ENCODE measurements at places on chromosomes 13 and 19. TPM values are rescaled to one million over a fixed set of nuclear protein-coding genes. Genes with fewer than 3 reads are reported as not detected.

- no peak for DNase-seq
These were observed 1.6 kb upstream of the FCGBP start for GRCh38 chr19:39936020-39936419.

DNA sequence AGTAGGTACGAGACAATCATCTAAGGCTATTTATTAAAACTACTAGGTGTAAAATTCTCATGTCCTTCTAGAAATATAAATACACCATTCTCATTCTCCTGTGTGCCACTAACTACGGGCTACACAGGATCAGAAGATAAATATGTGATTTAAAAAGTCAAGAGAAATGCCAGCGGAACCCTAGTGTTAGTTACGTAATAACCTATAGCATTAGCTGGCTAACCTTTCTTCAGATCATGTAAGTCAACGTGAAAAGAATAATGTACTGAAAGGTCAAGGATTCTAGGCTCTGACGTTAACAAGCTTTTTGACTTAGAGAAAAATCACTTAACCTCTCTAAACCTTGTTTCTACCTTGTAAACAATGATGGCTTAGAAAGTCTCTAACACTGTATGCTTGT lies 121.8 kb downstream of the RGCC start:
- no peak for DNase-seq

DNA sequence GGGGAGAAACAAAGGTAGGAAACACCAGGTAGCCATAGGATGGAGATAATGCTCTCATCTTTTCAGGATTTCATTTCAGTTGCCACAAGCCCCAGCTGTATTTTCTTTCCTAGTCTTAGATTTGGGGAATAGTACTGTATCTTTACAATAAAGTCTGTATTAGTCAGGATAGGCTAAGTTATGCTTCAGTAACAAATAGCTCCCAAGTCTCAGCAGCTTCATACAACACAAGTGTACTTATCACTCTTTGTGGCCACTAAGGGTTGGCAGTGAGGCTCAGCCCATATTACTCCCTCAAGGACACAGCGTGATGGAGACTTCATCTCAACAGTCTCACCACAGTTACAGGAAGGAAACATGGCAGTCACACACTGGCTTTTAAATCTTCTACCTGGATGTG lies 61.4 kb downstream of the STARD13 start:
- DNase-seq: no peak

- no peak for DNase-seq
These were observed 6.8 kb downstream of the ELL start for GRCh38 chr19:18514800-18515682.

- no peak for DNase-seq
These were observed 157.6 kb downstream of the KLF5 start for GRCh38 chr13:73216381-73216831.

- DNase-seq: no peak
These were observed 21.4 kb downstream of the CFAP97D2 start for GRCh38 chr13:114200399-114200911.

GRCh38 chr13:46475541-46475991 lies 77.4 kb upstream of the LRCH1 start:
- DNase-seq: no peak

DNA sequence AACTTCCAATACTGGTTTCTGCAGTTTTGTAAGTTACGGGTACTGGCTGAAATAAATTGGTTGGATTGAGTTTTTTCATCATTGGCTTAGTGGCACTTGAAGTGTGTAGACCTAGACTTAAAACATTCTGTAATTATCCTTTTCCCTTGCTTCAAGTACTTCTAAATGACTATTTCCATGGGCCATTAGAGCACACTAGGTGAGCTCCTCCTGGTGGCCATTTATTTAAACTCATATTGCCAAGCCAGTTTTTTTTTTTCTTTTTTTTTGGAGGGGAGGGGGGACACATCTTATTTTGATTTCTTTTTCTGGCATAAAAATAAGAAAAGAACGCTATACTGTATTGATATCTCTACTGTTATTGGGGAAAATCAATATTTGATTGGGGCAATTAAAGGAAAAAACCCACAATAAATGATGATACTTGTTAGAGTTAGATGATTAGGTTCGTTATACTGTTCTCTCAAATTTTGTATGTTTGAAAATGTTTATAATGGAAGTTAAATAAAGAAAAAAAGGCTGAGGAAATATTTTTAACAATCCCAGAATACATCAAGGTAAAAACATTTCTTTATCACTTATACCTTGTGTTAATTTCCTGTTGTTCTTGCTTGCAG lies 82.9 kb downstream of the PDS5B start:
- no peak for DNase-seq

DNA sequence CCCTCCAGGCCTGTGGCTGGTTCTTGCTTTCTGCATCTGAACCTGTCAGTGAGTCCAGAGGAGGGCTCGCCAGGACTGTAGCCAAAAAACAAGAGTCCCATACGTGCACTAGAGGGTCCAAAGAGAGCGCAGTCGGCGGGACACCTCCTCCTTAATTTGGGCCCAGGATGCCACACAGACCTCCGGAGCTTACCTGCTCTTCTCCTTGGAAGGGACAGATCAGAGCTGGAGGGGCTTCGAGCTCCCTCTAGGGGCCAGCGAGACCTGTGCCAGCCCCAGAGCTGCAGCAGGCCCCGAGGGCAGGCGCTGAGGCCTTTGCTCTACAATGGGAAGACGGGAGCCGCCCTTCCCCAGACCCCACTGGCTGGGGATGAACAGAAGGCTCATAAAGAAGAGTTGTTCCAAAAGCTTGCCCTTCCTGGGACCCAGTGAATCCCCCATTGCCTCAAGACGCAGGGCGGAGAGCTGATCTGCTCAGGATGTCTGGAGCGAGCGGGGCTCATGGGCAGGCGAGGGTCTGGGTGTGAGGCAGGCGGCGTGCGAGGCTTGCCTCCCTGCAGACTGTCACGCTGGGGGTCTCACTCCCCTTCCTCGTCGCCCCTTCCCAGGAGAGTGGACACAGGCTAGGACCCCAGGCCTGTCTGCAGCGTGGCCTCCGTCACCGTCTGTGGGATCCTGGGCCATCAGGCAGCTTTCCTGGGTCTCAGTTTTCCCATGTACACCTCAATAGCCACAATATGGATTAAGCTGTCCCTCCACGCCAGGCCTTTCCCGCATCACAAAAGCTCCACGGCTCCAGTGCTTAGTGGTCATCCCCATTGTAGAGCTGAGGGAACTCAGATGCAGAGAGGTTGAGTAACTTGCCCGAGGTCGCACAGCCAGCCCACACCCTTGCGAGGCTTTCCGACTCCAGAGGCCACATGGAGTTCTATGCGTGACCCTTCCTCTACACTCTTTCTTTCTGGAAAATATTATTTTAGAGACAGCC lies 46.9 kb upstream of the VSTM2B start:
- DNase-seq: peak; percentile 69

FAM124A gene
- 40.7 TPM for polyA plus RNA-seq

CCDC169 gene
- 7.2 TPM for polyA plus RNA-seq

ZNF729 gene
- polyA plus RNA-seq: not detected

VN1R4 gene
- not detected for polyA plus RNA-seq

ZNF154 gene
- 4.8 TPM for polyA plus RNA-seq

SELENOV gene
- 10.7 TPM for polyA plus RNA-seq
